ENCODE measurements at places on chromosomes 7 and 10.
A peak's percentile ranks its signal among the peaks of the same experiment; 100 is the strongest.

GRCh38 chr7:140230516-140230860 lies 53.7 kb upstream of the KDM7A start:
- DNase-seq = peak; percentile 19

GRCh38 chr10:78383378-78384048 lies 349.9 kb downstream of the RPS24 start:
- DNase-seq = no peak

DNA sequence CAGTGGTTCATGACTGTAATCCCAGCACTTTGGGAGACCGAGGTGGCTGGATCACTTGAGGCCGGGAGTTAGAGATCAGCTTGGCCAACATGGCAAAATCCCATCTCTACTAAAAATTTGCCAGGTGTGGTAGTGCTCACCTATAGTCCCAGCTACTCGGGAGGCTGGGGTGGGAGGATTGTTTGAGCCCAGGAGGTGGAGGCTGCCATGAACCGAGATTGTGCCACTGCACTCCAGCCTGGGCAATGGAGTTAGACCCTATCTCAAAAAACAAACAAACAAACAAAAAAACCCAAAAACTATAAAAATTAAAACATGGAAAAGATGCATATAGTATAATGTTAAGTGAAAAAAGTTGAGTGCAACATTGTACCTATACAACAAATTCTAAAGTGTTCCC lies 81.4 kb downstream of the AKR1D1 start:
- DNase-seq = no peak

DNA sequence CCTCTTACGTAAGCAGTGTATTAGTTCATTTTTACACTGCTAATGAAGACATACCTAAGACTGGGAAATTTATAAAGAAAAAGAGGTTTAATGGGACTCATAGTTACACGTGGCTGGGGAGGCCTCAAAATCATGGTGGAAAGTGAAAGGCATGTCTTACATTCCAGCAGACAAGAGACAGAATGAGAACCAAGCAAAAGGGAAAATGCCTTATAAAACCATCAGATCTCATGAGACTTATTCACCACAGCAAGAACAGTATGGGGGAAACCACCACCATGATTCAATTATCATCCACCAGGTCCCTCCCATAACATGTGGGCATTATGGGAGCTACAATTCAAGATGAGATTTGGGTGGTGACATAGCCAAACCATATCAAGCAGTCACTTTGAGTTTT lies 126.3 kb upstream of the CXCL12 start:
- DNase-seq = no peak

GRCh38 chr7:68216051-68216450 lies 1219.4 kb downstream of the TYW1 start:
- DNase-seq = peak; percentile 75

- no peak for DNase-seq
Observed at GRCh38 chr7:112876877-112877276, 86.7 kb upstream of the TMEM168 start.

- no peak for DNase-seq
Observed at GRCh38 chr7:47333959-47334358, 248.0 kb downstream of the TNS3 start.

DNA sequence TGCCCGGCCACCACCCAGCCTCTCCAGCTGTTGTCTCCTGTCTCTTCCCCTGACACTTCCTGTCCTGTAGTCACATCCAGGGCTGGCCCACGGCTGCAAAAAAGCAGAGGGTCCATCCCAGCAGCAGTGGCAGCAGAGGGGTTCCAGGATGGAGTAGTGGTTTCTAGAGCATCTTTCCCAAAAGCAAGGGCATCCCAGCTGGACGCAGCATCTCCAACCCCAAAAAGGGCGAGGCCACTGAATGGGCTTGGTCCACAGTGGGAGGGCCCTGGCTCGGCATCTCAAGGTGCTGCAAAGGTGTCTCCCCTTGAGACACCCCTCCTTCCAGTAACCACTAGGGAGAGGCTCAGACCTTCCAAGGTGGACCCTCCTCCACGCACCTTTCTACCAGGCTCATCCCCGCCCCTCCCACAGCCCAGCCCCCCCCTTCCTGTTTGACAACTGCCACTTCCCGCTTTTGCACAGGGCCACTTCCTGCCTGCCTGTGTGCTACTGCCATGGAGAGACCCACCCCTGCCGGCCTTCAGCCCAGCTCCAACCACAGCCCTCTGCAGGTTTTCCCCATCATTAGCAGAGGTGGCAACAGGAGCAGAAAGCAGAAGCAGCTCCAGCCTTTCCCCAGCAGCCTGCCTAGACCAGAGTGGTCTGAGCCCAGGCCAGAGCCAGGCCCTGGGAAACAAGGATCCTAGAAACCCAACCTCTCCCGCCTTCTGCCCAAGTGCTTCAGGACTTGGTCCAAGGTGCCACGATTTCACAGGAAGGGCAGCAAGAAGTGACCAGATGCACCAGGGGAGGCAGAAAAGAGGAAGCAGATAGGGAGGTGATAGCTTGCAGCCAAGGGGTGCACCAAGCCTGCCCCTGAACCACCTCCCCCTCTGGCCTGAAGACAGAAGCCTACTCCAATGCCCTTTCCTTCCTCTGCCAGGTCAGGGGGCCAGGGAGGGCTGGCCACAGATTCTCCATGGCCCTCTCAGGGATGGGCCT lies 8.6 kb downstream of the CAMK2G start:
- DNase-seq = no peak

GRCh38 chr7:65892835-65893234 lies 20.0 kb downstream of the VKORC1L1 start:
- DNase-seq = no peak

GRCh38 chr7:11021468-11021867 lies 47.8 kb downstream of the PHF14 start:
- DNase-seq = peak; percentile 41

DNA sequence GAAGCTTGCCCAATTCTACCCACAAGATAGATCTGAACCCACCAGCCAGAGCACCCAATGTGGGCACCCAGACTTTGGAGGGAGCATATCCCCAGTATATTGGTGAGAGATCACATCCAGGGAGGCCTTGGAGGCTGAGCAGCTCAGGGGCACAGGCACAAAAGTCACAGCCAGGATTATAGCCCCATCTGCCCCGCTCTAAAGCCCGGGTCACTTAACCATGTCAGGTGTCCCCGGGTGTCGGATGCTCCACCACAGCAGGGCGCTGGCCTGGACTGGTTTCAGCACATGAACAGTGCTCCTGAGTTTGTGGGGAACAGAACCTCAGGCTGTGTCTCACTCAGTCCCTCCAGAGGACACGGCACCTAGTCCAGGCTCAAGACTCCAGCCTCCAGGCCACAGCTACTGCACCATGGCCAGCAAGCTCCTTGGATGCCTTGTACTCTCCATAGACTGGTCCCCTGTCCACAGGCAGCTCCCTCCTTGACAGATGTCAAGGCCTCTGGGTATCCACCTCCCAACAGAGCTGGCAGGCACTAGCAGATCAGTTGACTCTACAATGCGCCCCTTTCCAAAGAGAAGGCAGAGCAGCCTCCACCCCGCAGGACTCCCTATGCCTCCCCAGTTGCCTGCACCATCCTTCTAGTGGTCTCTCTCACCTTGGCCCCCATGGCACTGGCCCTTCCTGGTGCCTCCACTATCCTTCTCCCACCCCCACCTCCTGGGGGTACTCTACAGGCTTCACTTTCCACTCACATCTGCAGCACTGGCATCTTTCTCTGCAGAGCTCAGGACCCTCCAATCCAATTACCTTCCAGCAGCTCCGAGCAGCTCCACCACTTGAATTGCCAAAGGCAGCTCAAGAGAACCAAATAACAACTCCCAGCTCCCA lies 306.0 kb downstream of the GRID1 start:
- DNase-seq = no peak

All from tongue (tissue), 3 donors.